ENCODE measurements at places on chromosomes 4 and X.
A peak's percentile ranks its signal among the peaks of the same experiment; 100 is the strongest.

DNA sequence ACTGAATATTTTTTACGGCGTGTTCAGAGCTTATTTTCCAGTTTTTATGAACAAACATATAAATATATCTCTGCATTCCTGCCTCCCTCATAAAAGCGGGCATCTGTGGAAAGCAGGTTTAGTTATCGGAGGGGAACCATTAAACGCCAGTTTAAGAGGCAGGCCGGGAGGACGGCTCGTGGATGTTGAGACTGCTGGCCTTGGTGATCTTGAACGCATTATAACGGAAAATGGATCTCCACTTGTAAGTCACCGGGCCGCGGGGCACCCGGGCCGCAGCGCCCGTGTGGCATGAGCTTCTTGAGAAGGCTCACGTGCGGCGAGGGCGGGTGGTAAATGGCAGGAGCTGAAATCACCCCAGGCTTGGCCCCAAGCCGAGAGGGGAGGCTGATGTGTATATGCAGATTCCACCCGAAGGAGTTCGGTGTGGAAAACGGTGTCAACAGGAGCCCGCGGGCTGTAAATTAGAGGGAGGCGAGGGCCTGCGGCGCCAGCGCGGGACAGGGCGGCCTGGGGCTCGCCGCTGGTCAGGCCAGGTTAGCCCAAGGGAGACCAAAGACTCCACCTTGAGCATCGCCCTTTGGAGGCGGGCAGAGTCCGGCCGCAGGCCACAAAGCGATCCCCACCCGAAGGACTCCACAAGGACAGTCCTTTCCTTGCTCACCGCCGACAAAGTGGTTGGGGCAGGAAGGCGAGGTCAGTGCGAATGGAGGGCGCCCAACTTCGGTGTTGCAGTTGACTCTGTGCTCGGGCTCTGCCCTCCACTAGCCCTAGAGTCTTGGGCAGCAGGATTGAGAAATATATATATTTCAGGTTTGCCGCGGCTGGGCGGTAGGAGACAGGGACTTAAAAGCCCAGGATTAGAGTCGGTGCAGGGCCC lies 1.3 kb upstream of the HAND2 start:
- no peak for DNase-seq

- no peak for DNase-seq
These were observed 503.5 kb upstream of the ARX start for GRCh38 chrX:25519258-25519657.

DNA sequence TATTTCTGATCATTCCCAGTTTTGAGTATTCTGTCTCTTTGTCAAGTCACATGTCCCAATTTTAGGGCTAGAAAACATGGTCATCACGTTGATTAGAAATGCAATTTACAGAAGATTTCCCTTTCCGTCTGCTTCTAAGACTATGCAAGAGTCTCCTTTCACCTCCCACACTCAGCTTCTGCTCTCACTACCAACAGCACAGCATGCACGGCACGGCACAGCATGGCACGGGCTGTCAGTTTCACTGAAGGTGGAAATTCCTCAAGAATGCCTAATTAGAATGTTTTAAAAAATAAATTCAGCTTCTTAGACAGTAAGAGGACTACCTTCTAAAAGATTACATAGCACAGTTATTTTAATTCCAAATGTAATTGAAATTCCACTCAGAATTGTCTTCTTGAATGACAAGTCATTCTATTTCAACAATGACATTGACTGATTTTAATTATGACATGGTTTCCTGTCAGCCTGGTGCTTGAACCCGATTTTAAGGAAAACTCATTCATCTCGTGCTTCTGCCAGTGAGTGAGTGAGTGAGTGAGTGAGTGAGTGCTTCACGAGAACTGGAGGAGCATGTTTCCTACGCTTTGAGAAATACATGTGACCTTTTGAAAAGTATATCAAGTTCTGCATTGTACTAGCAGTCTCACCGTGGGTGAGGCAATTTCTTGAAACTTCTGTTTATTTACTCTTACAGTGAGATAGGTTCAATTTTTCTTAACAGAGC lies 124.8 kb upstream of the SORBS2 start:
- no peak for DNase-seq

DNA sequence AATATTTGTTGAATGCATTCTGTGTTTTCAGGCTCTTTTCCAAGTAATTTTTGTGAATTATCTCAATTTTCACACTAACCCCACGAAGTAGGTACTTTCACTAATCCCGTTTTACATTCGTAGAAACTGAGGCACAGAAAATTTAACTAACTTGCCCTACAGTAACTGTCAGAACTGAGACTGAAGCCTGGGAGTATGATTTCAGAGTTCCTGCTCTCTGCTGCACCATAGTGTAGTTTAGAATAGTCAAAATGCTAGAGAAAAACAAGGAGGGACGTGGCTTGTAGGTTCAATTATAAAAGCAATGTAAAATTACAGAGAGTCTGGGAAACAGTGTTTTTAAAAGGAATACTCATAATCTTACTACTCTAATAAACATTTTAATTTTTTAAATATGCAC lies 2.2 kb downstream of the CLCN3 start:
- no peak for DNase-seq

DNA sequence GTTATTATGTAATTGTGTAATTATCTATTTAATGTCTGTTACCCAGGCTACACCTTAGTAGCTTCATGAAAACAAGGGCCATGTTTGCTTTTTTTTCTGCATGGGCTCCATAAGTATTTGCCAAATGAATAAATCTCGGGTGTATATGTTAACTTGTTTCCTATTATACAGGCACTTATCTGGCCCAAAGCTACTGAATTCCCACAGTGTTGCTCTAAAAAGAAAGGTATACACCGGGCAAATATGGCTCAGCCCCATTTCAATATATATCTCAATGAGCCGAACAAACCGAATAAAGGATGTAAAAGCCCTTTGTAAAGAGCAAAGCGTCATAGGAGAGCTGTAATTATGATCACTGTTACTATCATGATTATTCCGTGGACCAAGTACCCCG lies 767 bp downstream of the PAQR3 start:
- no peak for DNase-seq

- DNase-seq, result no peak
These were observed 751.5 kb upstream of the FAM241A start for GRCh38 chr4:111393781-111394180.

GRCh38 chr4:127012549-127012948 lies 620.2 kb upstream of the INTU start:
- DNase-seq, result no peak

- DNase-seq, result no peak
These were observed 65.7 kb upstream of the SLITRK2 start for GRCh38 chrX:145751943-145752342.

DNA sequence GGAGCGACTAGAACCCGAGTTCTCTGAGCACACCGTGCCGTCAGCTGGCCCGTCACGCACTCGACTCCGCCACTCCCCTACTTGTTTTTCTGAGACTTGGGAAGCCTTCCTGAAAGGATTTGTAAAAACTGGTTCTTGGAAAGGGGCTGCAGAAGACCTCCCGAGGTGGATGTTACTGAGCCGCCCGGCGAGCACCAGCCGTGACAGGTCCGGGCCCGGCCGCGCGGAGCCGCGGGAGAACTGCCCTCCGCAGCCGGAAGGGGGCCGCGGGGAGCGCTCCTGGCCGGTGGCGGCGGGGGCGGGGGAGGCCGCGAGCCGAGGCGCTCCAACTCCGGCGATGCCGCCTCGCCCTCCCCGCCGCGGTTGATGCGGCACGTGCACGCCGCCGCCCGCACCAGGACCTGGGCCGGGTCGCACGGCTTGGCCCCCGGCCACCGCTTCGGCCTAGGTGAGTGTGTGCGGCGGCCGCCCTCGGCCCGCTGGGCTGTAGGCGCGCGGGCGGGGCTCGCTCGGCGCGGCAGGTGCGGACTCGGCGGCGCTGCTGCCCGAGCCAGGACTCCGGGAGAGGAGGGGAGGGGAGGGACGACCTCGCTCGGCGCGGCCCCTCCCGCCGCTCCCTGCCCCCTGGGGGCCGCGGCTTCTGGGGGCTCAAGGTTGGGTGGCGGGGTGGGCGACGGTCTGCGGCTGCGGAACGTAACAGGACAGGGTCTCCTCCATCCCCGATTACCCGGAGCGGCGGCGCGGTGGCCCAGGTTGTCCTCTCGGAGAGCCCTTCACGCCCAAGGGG lies 1.7 kb downstream of the SPRY1 start:
- DNase-seq, result peak; percentile 65

- peak; percentile 57 for DNase-seq
These were observed 59.3 kb downstream of the MAML3 start for GRCh38 chr4:140094438-140095420.

GRCh38 chrX:151912221-151912620 lies 468 bp upstream of the MAGEA4 start:
- DNase-seq, result no peak

DNA sequence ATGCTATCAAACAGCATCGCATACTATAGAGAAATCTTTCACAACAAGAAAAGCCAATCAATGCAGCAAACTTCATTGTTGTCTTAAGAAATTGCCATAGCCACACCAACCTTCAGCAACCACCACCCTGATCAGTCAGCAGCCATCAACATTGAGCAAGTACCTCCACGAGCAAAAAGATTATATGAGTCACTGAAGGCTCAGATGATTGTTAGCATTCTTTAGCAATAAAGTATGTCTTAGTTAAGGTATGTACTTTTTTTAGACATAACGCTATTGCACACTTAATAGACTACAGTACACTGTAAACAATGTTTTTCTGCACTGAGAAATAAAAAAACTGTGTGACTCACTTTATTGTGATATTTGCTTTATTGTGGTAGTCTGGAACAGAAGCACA lies 37.8 kb upstream of the FUNDC1 start:
- no peak for DNase-seq

- DNase-seq, result no peak
These were observed 54.2 kb downstream of the TMA16 start for GRCh38 chr4:163548481-163549243.

- no peak for DNase-seq
These were observed 10.3 kb downstream of the EGFL6 start for GRCh38 chrX:13579661-13580060.

- no peak for DNase-seq
These were observed 57.0 kb upstream of the PLAC8 start for GRCh38 chr4:83171436-83172039.

- DNase-seq, result no peak
These were observed 108.9 kb downstream of the USP46 start for GRCh38 chr4:52550186-52550585.

- DNase-seq, result peak; percentile 73
These were observed 63.6 kb downstream of the SPINK2 start for GRCh38 chr4:56757821-56758411.

DNA sequence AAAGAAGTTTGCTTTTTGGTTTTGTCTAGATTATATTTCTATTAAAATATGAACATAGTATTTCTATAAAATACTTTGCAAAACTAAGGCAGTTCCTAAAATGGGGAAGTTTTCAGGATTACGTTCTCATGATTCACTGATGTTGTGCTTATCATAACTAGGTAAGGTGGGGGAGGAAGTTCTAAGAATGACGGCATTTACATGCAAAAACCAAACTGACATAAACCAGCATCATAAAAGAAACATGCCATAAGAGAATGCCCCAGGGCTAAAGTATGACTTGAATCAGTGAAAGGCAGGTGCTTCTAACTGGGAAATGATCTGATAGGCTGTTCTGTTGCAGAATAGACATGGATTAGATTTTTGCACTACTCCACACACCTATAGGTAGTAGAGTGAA lies 204.7 kb upstream of the JADE1 start:
- no peak for DNase-seq

- DNase-seq, result no peak
These were observed 18.1 kb upstream of the BMP2K start for GRCh38 chr4:78758085-78758484.

GRCh38 chr4:122884499-122884898 lies 37.9 kb downstream of the NUDT6 start:
- DNase-seq, result no peak

DNA sequence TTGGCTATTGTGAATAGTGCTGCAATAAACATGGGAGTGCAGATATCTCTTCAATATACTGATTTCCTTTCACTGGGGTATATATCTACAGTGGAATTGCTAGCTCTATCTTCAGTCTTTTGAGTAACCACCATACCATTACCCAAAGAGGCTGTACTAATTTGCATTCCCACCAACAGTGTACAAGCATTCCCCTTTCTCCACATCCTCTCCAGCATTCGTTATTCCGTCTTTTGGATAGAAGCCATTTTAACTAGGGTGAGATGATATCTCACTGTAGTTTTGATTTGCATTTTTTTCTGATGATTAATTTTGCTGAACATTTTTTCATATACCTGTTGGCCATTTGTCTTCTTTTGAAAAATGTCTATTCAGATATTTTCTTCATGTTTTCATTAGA lies 110.3 kb downstream of the PRDM5 start:
- no peak for DNase-seq

- DNase-seq, result no peak
These were observed 38.9 kb downstream of the CCNQ start for GRCh38 chrX:153560000-153560399.

DNA sequence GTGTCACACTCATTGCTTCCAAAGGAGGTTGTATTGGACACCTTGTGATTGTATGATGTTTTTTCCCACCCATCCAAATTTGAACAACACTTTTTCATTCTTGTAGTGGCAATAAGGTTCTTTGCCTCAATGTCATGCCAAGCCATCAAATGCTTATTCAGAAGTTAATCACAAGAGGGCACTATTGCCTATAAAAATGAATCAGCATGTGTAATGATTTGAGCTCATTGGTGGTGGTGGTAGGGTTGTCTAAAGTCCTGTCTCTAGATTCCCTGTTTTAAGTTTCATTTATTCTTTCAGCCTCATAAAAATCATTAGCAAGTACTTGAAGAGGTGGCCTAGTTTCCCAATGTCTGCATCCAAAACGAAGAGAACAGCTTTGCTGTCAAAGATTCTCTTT lies 37.0 kb downstream of the IRS4 start:
- no peak for DNase-seq

GRCh38 chrX:22095286-22095685 lies 63.2 kb downstream of the PHEX start:
- DNase-seq, result no peak

DNA sequence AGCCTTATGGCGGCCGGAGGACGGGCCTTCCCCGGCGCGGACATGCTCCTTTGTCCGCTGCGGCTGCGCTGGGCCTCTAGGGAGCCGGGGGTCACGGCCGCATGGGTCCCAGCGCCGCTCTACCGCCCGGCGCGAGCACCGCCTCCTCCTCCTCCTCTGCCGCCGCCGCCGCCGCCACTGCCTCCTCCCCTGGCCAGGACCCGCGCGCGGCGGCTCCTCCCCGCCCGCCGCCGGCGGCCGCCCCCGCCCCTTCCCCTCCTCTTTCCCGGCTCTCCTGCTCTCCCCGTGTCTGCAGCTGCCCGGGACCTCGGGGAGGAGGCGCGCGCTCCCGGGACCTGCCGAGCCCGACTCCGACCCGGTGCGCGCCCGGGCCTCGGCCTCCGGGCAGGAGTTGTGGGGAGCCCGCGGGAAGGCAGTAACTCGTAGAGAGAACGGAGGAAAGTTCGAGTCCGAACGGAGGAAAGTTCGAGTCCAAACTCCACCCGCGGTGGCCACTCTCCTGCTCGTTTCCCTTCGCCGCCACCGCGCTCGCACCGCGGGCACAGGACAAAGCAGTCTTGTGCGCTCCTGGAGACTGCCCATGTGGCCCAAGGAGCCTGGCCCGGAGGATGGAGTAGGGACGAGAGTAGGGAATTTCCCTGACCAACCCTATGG lies at the start of gene ADGRA3:
ADGRA3 (minus strand) TSS at position 179 of the 654 bp plus-strand sequence. CDS start 282 bp downstream, outside the sequence.
- no peak for DNase-seq

All from germinal center (tissue), 1 donor.